Vagina (tissue), 2 donors: ENCODE measurements at places on chromosomes 2 and 18.

- H3K27me3 ChIP-seq: no peaks in the 10 kb centered on the region
- no peaks in the 10 kb centered on the region for H3K4me1 ChIP-seq
- DNase-seq: no peak
- no peaks in the 10 kb centered on the region for H3K36me3 ChIP-seq
These were observed 110.9 kb downstream of the STK39 start for GRCh38 chr2:168136392-168136977.

DNA sequence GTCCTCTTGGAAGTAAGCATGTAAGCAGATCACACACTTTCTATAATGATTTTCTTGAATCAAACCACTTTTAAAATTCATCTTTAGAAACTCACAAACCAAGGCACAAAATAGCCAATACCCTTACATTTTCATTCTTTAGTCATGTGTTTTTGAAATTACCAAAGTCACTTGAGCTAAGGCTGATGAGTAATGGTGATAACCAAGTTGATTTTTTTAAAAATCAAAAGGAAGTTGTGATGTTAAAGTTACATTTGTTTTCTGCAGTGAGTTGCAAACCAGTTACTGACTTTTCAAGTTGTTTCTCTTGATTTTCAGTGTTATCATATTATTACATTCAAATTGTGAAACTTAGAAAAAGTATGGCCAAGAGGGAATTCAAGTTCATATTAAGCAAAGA, 21.5 kb upstream of the IL18RAP start:
- no peak overlapping the region for H3K4me3 ChIP-seq

- no peaks in the 10 kb centered on the region for H3K4me1 ChIP-seq
- H3K27me3 ChIP-seq: no peaks in the 10 kb centered on the region
- no peaks in the 10 kb centered on the region for H3K36me3 ChIP-seq
- no peak for DNase-seq
- H3K4me3 ChIP-seq: no peak overlapping the region
These were observed 9.7 kb upstream of the RMC1 start for GRCh38 chr18:23493654-23494053.

GRCh38 chr2:204321027-204321800, 224.1 kb upstream of the PARD3B start:
- H3K4me3 ChIP-seq: no peak overlapping the region
- peak overlapping the region; percentile 24 for H3K27ac ChIP-seq
- peaks cover 6% of the 10 kb centered on the region for H3K4me1 ChIP-seq
- DNase-seq: no peak

- no peak overlapping the region for H3K27ac ChIP-seq
- no peak overlapping the region for H3K4me3 ChIP-seq
- peaks cover 23% of the 10 kb centered on the region for H3K36me3 ChIP-seq
- no peak for DNase-seq
- H3K4me1 ChIP-seq: peaks cover 6% of the 10 kb centered on the region
These were observed 46.6 kb downstream of the THUMPD2 start for GRCh38 chr2:39732482-39732881.

DNA sequence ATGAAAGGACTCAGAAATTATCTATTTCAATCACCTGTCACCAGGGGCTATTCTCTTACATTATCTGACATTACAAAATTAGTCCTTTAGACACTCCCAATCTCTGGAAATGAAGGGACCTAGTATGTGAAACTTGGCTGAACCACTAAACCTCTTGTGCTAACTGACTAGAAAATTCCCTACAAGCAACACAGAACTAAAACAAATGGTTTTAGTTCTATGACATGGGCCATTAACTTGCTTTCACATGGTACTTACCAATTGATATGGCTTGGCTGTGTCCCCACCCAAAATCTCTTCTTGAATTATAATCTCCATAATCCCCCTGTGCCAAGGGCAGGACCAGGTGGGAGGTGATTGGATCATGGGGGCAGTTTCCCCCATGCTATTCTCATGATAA, 16.6 kb downstream of the SERPINE2 start:
- no peaks in the 10 kb centered on the region for H3K27me3 ChIP-seq
- H3K36me3 ChIP-seq: no peaks in the 10 kb centered on the region
- no peak overlapping the region for H3K27ac ChIP-seq
- no peak for DNase-seq
- no peak overlapping the region for H3K4me3 ChIP-seq
- H3K4me1 ChIP-seq: no peaks in the 10 kb centered on the region

DNA sequence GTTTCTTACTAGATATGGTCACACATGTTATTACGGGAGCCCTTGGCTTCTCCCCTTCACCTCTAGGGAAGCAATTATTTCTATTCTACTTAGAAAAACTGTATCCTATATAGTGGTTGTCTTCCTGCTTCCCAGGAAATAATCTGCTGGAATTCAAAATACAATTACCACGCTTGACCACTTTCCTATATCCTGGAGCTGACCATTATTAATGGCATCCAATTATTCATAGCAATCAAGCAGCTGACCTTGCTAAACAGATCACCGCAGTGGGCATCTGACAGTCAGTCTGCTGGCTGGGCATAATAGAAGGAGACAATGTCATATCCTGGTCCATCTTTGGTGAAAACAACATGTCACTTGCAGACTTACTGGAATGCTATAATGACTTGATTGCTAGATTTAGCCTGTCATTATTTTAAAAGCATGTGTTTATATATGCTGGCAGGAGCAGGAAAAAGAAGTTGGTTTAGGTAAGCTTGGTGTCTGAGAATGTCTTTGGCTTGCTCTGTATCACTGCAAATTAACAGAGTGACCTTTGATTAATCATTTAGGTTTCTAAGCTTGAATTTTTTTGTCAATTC, 325.6 kb upstream of the FAM98A start:
- H3K36me3 ChIP-seq: no peaks in the 10 kb centered on the region
- H3K4me3 ChIP-seq: no peak overlapping the region
- no peak for DNase-seq
- H3K4me1 ChIP-seq: no peaks in the 10 kb centered on the region

DNA sequence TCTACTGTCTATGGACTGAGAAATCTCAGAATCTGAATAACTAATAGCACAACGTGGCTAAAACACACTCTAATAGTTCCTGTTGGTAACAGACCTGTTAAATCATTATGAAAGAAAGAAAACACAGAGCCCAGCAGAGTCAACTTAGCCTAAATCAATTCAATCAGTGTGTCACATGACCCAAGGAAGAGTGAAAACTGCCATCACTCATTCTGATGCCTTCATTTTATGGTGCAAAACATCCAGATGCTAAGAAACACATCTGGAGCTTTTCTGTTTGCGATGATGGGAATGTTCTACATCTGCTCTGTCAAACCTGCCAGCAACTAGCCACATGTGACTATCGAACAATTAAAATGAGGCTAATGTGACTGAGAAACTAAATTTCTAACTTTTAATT, 295.7 kb upstream of the TRIB2 start:
- no peaks in the 10 kb centered on the region for H3K4me1 ChIP-seq
- no peak overlapping the region for H3K27ac ChIP-seq
- no peaks in the 10 kb centered on the region for H3K27me3 ChIP-seq
- no peak for DNase-seq

DNA sequence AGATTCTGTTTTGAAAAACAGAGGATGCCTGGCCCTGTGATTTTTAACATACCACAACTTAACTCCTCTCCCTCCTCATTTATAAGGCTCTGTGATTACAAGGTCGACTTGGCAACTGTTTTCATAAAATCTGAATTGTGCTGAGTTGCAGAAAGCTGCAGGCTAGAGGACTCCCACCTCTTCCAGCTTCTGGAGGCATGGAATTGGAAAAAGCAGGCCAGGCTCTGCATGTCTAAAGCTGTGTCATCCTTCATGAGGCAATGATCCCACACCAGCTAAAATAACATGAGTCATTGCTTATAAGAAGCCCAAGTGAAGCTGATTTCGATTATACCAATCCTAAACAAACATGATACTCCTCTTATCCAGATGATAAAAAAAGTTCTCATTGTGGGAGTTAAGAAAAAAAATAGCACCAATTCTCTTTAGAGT, 11.7 kb downstream of the ARHGAP28 start:
- DNase-seq: no peak
- peak overlapping the region; percentile 64 for H3K27ac ChIP-seq
- no peaks in the 10 kb centered on the region for H3K27me3 ChIP-seq

DNA sequence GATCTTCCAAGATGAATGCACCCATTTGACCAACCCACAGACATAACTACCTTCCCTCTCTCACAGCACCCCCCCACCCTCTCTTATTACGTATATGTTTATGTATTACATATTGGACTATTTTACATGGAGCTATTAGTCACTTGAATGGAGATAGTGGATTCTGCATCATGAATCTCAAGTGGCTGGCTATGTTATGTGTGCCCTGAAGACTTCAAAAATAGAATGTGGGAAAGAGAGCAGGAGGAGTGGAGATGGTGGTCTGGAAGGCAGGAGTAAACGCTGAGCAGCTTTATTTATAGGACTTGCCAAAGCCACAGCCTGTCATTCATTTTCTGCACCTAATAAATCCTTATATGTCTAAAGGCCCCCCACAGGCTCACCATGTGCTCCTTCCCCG, 4.9 kb downstream of the ANTXR1 start:
- H3K27me3 ChIP-seq: no peaks in the 10 kb centered on the region
- no peaks in the 10 kb centered on the region for H3K36me3 ChIP-seq
- H3K4me3 ChIP-seq: no peak overlapping the region
- DNase-seq: peak; percentile 65
- peaks cover 77% of the 10 kb centered on the region for H3K4me1 ChIP-seq

DNA sequence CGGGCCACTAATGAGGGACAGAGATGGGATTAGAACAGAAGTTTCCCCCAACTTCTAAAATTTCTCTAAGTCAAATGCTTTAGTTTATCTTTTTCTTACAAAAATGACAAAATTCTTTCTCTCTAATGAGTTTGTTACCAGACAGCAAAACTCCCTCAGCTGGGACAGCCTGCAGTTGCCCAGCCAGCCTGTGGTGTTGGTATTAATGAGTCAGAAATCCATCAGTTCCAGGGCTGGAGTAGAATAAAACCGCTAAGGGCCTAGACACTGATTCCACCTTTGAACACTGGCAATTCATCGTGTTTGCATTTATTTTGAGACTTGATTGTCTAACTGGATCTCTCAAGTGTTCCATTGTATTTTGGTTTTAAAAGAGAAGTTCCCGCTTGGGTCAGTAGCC, 38.3 kb upstream of the SMAD2 start:
- no peak overlapping the region for H3K27ac ChIP-seq
- no peaks in the 10 kb centered on the region for H3K27me3 ChIP-seq
- no peak for DNase-seq
- H3K36me3 ChIP-seq: no peaks in the 10 kb centered on the region

DNA sequence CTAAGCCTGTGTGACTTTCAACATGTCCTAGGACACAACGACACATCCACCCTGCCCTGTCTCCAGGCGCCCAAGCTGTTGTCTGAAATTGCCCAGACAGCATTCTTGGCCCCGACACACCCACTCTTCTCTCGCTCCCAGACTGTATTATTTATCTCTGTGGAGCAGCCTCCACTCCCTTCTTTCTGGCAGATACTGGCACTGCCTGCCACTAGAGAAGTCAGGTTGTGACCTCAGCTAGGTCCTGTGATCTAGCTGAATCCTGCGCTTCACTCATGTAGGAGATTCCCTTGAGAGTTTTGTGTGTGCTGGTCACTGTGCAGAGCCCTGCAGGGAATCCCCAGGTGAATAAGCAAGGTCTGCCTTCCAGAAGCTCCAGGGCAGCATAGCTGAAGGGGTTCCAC, 77.1 kb upstream of the TNP1 start:
- H3K27me3 ChIP-seq: no peaks in the 10 kb centered on the region
- H3K36me3 ChIP-seq: no peaks in the 10 kb centered on the region
- no peak for DNase-seq
- no peak overlapping the region for H3K4me3 ChIP-seq
- no peaks in the 10 kb centered on the region for H3K4me1 ChIP-seq

DNA sequence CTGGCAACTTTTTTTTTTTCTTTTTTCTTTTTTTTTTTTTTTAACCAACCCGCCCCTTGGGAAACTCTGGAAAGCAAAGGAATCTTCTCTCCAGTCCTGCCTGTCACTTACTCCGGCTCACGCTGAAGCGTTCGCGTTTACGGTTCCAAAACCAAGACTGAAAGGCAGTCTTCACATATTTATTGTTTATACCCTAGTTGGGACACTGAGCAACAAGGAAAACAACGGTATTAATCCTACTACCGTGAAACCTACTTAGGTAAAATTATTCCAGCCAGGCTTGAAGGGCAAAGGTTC, 125.4 kb downstream of the OSBPL1A start:
- H3K27me3 ChIP-seq: no peaks in the 10 kb centered on the region
- peak overlapping the region; percentile 90 for H3K4me3 ChIP-seq
- DNase-seq: no peak
- H3K36me3 ChIP-seq: no peaks in the 10 kb centered on the region
- H3K4me1 ChIP-seq: peaks cover 25% of the 10 kb centered on the region
- peak overlapping the region; percentile 94 for H3K27ac ChIP-seq

DNA sequence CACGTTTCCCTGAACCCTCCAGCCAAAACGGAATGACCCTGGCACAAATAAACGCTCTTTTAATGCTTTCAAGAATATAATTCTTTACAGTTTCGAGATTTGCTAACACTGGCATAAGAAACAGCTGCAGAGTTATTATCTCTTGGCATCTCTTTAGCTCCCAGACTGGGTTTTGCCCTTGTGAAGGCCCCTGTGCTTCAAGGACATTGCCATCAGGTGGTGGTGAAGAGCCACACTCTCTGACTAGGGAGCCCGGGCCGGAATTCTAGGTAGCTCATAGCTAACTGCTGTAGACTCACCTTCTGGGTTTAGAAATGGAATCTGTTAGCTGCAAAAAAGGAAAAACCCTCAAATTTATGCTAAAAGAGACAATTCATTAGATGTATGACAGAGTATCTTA, 13.3 kb upstream of the GALNT14 start:
- no peaks in the 10 kb centered on the region for H3K4me1 ChIP-seq
- DNase-seq: no peak
- no peak overlapping the region for H3K27ac ChIP-seq
- no peak overlapping the region for H3K4me3 ChIP-seq

- H3K4me1 ChIP-seq: no peaks in the 10 kb centered on the region
- no peak overlapping the region for H3K4me3 ChIP-seq
- H3K36me3 ChIP-seq: no peaks in the 10 kb centered on the region
- H3K27me3 ChIP-seq: no peaks in the 10 kb centered on the region
These were observed 166.5 kb upstream of the MYCN start for GRCh38 chr2:15773846-15774245.

DNA sequence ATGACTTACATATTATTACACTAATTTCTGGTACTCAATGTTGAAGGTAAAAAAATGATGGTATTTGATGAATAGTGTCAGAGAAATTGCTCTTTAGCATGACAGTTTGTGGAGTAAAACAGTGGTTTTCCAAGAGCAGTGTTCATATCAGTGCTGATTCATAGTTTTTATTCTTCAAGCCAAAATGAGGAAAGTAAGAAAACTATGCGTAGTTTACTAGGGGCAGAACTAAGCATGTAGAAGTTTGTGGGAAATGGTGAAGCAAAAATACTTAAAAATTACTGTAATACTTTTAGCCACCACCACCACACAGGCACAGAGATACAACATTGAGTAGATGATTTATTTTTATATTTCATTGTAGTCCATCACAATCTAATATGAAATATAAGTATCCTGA, 137.3 kb downstream of the ZNF804A start:
- H3K27me3 ChIP-seq: no peaks in the 10 kb centered on the region
- no peak overlapping the region for H3K4me3 ChIP-seq
- DNase-seq: no peak
- no peaks in the 10 kb centered on the region for H3K4me1 ChIP-seq
